Brain microvascular endothelial cell (primary cell): ENCODE measurements at places on chromosomes 5 and 9.

GRCh38 chr5:172881691-172882370 lies 47.8 kb downstream of the ERGIC1 start:
- peak; percentile 96 for DNase-seq

DNA sequence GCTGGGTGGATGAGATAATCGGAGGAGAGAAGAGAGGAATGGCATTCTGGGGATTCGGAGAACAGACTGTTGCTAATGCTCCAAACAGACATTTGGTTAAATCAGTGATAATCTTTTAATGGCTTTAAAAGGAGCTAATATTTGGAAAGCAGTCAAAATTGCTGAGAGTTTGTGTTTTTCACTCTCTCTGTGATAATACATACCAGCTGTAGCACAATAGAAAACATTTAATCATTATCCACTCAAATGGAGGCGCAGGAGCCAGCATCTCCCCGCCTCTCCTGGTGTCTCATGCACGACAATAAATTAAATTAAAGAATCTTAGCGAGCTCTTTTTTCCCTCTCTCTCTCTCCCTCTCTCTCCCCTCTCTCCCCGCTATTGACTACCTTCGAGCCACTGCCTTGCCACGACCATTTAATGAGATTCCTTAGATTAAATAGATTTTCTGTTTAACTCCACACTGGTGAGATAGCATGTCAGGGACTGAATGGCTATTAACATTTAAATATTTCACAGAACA lies 268.6 kb upstream of the MVB12B start:
- no peak for DNase-seq

- DNase-seq = peak; percentile 69
Measured at GRCh38 chr5:138900281-138900965, 25.3 kb upstream of the LRRTM2 start.

DNA sequence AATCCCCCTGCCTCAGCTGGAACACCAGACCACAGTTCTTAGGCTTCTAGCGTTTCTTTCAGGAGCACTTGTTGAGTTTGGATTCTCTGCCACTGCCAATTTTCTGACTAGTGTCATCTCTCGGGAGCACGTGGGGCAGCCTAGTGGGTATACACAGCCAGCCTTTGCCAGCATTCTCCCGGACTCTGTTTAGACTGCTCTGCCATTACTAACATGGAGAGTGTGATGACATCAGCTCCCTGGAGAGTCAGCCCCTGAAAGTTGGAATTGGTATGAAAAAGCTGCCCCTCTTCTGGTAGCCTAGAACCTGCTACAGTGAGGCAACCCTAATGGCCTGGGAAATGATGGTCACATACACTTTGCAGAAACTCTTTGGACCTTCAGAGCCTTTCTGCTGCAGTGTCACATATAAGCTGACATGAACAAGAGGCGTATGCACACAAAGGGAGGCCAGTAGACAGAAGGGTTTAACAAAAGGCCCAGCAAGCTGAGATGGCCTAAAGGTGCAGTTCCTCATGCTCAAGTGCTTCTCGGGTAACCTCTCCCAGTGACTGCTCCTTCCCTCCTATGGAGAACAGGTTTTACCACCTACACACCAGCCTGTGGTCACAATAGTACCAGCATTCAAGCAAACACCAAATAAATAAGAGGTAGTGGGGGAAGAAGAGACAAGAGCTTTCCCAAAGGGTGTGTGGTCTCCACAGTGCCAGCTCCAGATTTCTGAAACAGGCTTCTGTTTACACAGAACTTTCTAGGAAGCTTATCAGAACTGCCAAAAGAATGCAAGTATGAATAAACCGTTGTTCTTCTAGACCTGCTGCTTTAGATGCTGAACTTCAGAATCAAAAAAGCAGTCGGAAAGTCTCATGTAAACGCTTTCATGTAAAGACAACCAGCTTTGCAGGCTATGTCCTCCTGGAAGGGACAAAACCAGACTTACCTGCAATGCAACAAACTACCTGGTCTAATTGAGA lies 16.5 kb downstream of the SPACA9 start:
- no peak for DNase-seq

GRCh38 chr5:96530901-96531300 lies 97.9 kb upstream of the PCSK1 start:
- DNase-seq = no peak

DNA sequence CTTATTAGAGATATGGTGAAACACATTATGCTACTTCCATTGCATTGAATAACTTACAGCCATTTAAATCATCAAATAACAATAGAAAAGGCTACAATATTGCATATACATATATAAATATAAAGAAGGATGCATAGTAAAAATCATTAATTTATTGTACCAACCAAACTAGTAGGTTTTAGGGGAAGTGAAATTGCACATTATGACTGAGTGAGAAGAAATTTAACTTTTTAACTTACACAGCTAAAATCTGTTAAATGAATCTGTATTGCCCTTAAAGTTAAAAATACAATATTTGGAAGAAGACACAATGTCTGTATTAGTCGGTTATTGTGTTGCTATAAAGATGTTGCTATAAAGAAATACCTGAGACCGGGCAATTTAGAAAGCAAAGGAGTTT lies 2073.7 kb upstream of the ACO1 start:
- DNase-seq = no peak

DNA sequence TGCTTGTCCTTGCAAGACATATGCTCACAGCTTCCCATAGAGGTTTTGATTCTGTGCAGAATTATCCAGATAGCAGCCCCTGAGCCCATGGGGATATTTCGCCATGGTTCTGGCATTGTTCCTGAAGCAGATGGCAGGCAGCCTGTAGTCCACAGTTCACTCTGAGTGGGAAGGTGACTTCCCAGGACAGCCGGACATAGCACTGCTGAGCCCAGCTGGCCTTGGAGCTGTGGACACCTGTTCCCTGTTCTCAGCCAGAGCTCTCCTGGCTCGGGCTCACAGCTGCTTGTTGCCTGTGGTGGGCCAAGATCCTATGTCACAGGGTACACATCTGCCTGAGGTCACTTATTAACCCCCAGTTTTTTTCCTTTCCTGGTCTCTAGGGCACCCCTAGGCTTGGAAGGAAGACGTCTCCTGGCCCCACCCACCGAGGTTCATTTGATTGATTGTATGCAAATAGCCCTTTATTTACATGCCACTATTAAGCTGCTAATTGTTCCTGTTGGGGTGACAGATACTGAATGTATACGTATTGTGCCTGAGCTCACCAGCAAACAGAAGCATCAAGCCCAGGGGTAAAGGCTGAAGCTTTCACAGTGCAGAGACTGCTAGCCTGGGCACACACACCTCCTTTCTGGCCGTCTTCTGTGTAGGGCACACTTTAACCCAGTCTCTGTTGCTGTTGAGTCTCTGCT lies 96.6 kb upstream of the DMRT1 start:
- no peak for DNase-seq

DNA sequence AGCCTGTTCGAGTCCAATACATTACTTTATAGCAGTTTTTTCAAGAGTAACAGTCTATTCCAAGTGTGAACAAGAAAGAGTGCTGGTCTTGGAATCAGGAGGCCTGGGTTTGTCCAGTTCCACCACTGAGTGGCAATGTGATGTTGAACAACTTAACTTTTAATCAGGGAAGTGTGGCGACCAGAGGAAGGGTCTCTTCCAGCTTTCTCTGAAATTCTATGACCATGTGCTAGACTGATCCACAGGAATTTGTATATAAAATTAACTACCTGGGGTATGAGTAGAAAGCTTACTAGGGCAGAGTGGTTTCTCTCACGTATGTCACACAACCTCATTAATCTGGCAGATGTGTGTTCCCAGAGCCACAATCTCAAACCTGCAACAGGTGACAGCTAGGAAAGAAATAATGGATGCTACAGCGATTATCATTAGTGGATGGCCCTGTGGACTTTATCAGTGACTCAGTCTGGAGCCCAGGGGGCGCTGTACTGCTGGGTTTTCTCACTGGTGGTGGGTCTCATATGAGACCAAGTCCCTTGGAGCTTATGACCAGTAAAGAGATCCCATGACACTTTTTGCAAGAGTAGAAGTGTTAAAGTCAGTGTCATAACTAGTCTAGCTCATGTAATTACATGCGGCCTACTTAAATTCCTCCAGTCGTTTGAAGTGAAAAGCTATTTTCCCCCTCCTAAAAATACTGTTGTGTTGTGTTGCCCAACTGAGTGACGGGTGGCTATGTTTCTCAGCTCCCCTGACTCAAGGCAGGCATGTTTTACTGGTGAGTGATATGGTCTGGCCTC lies 116.5 kb downstream of the GDNF start:
- no peak for DNase-seq
